ENCODE measurements at places on chromosomes 13 and 19.

DNA sequence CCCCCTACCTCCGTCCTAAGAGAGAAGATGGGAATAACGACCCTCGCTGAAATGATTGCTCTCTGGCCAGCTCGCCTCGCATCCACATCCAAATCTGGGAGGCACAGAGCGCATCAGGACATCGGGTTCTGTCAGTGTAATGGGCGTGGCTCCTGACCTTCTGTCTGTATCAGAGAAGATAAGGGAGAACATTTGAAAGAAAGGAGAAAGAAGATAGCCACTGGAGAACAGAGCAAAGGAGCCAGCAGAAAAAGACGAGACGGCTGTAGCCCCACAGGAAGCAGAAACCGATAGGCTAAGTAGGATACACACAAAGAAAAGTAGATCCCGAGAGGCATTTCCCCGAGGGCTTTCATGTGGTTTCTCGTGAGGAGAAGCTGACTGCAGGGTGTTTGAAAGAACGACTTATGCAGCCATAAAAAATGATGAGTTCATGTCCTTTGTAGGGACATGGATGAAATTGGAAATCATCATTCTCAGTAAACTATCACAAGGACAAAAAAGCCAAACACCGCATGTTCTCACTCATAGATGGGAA is 14.0 kb upstream of the GJB2 start:
- DNase-seq, result no peak

DNA sequence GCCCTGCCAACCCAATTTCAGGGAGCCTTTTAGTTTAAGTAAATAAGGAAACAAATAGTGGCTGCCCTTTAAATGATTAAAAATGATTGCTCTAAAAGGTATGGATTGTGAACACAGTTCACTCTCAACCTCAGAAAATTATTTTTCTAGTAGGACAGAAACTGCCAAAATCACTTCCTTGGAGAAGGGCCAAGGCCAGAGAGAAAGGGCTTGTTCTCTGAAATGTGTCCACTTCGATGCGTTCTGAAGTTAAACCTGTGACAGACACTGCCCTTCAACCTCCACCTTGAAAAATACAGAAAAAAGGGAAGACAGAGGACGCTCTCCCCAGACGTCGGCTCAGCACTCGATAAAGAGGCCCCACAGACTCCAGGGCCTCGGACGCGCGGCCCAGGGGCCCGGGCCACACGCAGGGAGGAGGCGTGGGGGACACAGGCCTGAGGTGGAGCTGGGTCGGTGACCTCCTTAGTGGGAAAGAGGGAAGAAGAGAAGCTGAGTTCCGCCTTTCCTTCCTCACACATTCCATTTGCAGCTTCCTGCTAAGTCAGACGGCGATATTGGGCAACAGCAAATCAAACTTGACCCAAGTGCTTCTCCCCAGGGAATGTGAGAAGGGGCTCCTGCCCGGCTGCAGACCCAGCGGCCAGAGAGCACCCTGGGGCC is 63.6 kb downstream of the RASA3 start:
- peak; percentile 86 for DNase-seq

GRCh38 chr13:113645329-113645728 is 12.7 kb downstream of the ATP4B start:
- no peak for DNase-seq

DNA sequence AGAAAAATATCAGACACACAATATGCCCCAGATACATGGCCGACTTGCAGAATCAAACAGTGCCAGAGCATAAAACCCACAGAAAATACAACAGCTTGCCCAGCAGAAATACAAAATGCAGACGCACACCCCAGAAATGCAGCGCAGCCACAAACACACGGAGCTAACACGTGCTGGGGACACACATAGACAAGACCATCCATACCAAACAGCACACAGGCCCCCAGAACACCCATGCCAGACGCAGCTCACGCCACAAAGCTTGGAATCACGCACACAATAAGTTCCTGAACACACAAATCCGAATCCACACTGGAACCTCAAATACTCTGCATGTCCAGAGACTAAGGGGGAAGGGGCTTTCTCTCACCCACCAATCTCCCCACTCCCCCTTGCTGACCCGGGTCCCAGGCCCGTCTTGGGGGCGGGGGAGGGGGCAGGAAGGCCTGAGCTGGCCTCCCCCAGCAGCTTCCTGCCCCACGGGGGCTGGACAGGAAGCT is 17.2 kb downstream of the CCDC97 start:
- DNase-seq, result no peak

- DNase-seq, result no peak
These were observed 770.3 kb upstream of the SLITRK5 start for GRCh38 chr13:86900906-86901305.

GRCh38 chr19:50427997-50428425 is 4.7 kb upstream of the MYBPC2 start:
- peak; percentile 64 for DNase-seq

Measured in cardiac fibroblast (primary cell).